Activated CD8-positive, alpha-beta memory T cell treated with anti-CD3 and anti-CD28 coated beads for 1 hour (primary cell): ENCODE measurements at places on chromosomes 3 and 15.

DNA sequence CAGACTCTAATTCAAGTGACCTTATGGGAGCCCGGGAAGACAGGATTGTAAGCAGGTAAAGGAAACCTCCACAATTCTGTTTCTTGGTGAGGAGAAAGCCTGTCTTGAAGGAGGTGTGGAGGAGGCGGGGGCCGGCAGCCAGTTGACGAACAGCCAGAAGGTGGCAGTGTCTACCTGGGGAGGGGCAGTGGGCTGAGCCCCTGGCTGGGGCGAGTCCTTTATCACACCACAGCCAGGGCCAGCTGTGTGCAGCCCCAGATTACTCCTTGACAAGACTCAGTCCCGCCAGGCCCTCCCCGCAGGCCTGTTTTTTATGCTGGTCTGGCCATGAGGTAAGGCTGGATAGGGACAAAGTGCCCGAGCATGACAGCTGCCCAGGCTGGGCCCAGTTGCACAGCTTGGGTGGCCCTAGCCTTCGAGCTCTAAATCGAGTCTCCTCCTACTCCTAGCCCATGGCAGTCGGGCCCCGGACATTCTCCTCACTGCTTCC lies 40.9 kb upstream of the IDH2 start:
- no peak for DNase-seq

DNA sequence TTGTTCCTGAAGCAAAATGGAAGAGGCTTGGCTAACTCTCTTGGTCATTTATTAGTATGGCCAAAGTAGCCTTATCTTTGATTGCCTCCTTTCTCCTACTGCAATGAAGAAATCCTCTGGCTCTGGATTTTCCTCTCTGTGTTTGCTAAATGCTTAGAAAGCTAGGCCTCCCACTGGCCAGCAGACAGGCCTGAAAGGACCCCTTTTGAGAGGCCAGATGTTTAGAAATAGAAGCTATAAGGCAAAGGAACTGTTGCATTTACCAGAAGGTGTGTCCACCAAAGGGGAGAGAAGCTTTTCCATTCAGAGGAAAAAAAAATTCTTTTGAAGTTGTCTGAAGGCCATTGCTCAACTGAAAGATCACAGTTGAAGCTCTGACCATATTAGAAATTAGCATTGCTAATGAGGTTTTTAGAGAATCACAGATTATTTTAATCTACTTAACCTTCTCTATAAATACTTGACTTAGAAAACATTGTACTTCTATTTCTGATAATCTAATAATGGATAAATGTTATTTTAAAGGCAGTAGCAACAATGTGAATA lies 160.8 kb downstream of the SYNPR start:
- DNase-seq, result no peak

DNA sequence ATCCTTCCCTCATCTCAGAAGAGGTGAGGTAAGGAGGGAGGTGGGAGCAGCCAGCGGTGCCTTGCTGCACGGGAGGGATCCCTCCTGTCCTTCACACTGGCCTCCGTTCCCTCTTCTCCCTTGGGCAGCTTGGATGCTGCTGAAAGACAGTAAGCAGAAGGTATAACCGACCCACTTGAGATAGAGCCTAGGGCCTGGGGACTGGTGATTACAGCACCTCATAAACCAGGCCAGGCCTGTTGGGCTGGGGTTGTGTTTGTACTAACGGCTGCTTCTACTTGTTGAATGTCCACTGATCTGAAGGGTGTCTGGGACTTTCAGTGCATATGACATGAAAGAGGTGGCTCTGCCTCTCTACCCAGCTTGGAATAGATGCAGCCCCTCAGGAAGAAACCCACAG lies 25.0 kb downstream of the SEMA6D start:
- no peak for DNase-seq

DNA sequence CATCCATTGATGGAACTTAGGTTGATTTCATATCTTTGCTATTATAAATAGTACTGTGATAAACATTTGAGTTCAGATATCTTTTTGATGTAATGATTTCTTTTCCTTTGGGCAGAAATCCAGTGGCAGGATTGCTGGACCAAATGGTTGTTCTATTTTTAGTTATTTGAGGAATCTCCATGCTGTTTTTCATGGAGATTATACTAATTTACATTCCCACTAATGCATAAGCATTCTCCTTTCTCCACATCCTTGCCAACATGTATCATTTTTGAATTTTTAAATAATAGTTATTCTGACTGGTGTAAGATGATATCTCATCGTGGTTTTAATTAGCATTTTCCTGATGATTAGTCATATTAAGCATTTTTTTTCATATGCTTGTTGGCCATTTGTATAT lies 144.0 kb upstream of the SUCLG2 start:
- no peak for DNase-seq
